ENCODE measurements at places on chromosomes 11 and 22. TPM values are rescaled to one million over a fixed set of nuclear protein-coding genes. Genes with fewer than 3 reads are reported as not detected.

DNA sequence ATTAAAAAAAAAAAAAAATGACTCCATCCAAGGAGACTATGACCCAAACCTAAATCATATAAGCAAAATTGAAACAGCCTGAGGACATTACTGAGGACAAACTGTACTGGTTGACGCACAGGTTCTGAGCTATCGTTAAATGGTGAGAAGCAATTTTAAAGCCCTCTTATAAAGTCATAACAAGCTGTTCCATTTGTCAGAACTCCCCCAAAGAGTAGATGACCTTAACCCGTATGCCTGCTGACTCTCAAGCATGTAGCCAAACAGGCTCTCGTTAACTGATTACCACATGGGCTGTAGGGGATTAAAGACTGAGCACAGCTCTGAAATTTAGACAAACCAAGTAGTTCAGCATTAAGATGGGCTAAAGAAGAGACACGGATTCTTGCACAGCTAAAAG lies 2.2 kb downstream of the CRYAB start:
- peaks cover 4% of the 10 kb centered on the region for H3K36me3 ChIP-seq
- H3K4me1 ChIP-seq, result no peaks in the 10 kb centered on the region
- no peak overlapping the region for H3K27ac ChIP-seq
- peaks cover 32% of the 10 kb centered on the region for H3K27me3 ChIP-seq
- H3K4me3 ChIP-seq, result no peak overlapping the region

DNA sequence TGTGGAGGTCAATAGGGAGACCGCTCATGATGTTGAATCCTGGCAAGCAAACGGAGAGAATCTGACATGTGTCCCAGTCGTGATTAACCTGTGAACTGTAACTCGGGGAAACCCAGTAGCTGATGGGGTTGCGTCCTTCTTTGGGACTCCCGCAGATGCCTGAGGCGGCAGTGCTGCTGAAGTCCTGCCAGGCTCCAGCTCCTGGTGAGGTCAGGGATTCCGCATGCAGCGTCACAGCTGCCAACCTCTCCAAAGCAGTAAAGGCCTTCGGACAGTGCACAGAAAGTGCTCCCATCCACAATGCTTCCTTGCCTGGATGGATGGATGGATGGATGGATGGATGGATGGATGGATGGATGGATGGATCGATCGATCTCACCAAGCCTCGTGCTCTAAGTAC lies 13.5 kb downstream of the KCNQ1 start:
- H3K36me3 ChIP-seq, result no peaks in the 10 kb centered on the region
- H3K4me3 ChIP-seq, result no peak overlapping the region
- no peak for DNase-seq
- H3K4me1 ChIP-seq, result peaks cover 8% of the 10 kb centered on the region
- H3K27ac ChIP-seq, result no peak overlapping the region

DNA sequence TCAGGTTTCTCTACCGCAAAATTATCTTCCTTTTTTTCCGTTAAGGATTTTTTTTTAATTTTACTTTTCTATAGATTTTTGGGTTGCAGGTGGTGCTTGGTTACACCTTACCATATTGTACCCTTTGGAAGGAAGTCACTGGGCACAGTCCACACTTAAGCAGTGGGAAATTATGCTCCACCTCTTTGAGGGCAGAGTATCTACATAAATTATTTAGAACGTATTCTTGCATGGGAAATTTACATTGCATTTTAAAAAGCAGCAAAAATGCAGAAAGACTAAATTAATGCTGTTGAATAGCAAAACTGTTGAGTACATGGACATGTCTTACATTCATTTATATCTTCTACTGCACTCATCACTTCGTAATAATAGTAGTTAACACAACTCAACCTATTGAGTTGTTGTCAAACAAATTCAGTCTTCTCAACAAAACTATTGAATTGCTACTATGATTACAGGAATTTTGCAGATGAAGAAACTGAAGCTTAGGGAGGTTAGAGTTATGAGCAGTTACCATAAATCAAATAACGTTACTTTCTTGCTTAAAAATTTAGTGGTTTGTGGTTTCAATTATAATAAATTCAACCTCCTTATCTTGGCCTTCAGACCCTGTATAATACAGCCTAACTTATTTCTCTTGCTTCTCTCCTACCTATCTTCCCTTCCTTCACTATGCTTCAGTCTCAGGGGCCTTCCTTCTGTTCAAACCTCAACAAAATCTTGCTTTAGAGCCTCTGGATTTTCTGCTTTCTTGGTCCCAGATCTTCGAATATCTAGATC lies 97.4 kb upstream of the ARHGAP20 start:
- no peaks in the 10 kb centered on the region for H3K27me3 ChIP-seq
- H3K4me1 ChIP-seq, result no peaks in the 10 kb centered on the region
- no peak overlapping the region for H3K4me3 ChIP-seq
- no peak overlapping the region for H3K27ac ChIP-seq
- no peak for DNase-seq

Gene PLET1
- total RNA-seq, result not detected

DNA sequence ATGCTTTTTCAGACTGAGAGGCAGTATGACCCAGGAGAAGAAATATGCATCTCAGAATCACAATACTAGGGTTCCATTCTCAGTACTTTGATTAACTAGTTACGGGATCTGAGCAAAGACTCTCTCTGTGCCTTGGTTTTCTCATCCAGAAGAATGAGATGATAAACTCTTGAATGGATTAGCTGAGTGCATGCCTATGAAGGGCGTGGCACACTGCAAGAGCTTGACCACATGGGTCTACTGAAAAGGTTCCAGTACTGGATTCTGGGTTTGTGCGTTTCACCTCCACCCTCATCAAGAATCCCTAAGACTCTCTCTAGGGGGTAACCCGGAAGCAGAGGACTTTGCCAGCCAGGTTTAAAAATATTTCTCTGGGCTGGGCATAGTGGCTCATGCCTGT lies 25.6 kb downstream of the PGA5 start:
- H3K27me3 ChIP-seq, result peaks cover 2% of the 10 kb centered on the region
- no peak overlapping the region for H3K4me3 ChIP-seq
- peaks cover 6% of the 10 kb centered on the region for H3K4me1 ChIP-seq
- DNase-seq, result no peak

DNA sequence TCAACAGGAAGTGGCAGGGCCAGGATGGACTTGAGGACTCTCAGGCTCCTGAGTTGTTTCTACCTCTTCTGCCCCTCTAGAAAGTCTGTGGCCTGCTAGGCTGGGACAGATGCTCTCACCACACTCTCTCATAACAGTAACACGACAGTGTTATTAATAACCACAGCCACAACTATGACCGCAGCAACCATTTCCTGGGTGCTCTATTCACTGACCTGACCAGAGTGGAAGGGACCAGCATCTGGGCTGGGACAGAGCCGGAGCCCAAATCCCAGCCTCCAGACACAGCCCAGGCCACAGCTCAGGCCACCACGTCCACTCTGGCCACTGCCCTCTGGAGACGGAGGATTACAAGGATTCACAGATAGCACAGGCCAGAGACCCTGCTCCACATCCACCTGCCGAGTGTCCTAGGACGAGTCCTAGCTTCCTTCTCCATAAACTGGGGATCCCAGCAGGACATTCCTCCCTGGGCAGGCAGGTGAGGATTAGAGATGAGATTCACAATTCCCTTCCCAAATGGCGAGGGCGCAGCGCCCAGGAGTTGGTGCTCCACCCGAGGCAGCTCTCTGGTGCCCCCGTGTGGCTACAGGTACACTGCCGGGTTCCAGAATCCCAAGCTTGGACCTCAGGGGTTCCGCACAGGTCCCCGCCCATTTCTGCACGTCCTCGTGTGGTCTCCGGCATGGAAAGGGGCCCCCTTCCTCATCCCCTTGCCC lies 7.1 kb downstream of the PNPLA5 start:
- peaks cover 29% of the 10 kb centered on the region for H3K27me3 ChIP-seq
- H3K4me3 ChIP-seq, result no peak overlapping the region
- DNase-seq, result peak; percentile 59
- no peaks in the 10 kb centered on the region for H3K4me1 ChIP-seq
- no peak overlapping the region for H3K27ac ChIP-seq

Gene CRACR2B
- total RNA-seq, result 2.3 TPM

Data from activated CD4-positive, alpha-beta memory T cell treated with anti-CD3 and anti-CD28 coated beads for 36 hours (primary cell).